ENCODE measurements at places on chromosomes 3 and 15.

DNA sequence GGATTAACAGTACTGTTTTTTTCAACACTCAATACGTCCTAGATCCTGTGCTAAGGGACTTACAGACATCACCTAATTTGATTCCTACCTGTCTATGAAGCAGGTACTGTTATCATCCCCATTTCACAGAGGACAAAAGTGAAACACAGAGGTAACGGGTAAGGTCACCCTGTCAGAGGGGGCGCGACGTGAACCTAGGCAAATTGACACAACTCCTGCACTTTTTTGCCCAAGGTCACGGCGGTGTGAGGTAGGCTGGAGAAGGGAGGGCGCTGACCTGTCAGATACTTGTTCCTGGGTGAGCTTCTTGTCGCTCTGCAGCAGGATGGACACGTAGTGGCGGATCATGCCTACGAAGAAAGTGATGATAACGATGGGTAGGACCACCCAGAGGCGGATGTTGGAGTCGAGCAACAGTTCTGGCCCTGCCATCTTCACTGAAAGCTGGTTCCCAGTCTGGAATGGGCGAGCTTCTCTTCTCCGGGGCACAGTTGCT is 363 bp downstream of the EMC3 start:
- no peak for DNase-seq

DNA sequence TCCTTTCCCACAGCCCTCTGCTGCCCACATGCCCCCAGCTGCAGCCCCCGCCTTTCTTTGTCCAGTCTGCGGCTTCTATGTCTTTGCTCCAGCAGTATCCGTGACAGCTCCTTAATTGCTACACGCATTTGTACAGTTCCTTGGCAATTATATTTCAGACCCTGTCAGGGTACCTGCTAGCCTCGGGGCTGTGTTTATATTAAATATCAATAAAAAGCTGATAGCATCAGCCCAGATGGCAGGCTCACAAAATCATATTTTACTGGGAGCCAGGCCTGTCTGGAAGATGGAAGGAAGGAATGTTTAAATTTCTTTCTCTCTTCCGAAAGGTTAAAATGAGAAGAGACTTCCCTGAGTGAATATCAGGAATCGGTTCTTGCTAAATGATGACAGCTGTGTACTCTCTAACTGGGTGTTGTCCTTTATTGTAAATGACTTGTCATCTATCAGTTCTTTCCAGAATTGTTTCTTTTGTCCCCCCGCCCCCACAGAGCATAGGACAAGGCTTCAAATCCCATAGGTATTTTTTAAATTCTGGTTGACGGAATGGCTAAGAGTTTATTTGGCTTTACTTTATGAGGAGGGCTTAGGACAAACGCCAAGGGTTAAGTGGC is 378.1 kb downstream of the LRTM1 start:
- no peak for DNase-seq

GRCh38 chr15:75307778-75308390 is 25.2 kb downstream of the GOLGA6D start:
- DNase-seq: no peak

GRCh38 chr3:191740712-191741111 is 279.7 kb downstream of the PYDC2 start:
- no peak for DNase-seq

GRCh38 chr15:80233581-80233980 is 18.4 kb downstream of the CTXND1 start:
- no peak for DNase-seq

DNA sequence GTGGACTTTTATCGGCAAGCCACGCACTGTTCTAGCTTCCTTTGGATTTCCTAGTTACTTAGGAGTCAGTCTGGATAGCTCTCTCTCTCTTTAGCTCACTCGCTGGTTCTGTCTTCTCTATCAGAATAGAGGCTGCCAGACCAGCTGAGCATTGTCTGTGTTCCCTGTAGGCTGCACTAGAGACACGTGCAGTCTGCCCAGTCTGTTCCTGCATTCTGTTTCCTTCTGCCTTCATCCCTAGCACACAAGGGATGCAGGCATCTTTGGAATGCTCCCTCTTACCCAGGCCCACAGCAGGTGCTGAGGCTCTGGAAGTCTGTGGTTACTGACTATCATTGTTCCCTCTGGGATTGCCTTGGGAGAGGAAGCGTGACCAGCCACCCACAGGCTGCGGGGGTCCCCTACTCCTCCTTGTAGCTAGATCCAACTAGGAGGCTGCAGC is 322.8 kb downstream of the ZNF621 start:
- no peak for DNase-seq

DNA sequence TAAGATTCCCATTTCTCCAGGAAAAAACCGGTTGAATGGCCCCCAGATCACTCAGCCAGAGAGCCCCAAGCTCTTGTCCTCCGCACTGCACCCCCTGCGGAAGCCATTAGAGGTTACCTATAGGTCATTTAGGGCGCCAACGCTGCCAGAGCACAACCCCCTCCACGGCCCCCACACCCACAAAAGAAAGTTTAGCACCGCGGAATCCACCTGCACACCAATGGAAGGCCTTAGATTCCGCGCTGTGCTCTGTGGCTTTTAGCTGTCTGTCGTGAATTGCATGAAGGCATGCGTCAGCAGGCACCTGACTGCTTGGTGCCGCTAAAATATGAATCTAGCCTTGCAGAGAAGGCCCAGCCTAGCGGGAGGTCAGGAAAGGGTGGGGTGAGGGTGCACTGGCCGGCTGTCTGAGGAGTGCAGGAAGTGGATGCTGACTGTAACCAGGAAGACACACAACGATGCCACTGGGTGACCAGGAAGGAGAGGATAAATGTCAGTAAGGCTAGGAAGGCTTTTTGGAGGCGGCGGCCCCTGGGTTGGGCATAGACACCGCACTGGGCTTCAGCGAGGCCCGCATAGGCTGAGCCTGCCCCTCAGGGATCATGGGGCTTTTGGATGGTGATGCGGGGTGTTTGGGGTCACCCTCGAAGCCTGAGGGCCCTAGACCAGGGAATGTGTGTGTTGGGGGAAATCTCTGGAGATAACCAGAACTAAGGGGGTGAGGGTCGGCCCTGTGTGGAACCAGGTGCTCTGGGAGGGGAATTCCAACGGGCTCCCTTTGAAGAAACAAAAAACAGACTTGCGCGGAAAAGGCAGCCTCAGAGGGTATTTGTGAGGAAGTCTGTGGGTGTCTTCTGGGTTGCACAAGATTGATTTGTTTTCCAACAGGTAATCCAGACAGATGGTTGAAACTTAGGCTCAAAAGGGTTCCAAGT is 976 bp upstream of the NUP210 start:
- DNase-seq: peak; percentile 62

- DNase-seq: no peak
Observed at GRCh38 chr3:159899166-159899565, 89.5 kb upstream of the IL12A start.

DNA sequence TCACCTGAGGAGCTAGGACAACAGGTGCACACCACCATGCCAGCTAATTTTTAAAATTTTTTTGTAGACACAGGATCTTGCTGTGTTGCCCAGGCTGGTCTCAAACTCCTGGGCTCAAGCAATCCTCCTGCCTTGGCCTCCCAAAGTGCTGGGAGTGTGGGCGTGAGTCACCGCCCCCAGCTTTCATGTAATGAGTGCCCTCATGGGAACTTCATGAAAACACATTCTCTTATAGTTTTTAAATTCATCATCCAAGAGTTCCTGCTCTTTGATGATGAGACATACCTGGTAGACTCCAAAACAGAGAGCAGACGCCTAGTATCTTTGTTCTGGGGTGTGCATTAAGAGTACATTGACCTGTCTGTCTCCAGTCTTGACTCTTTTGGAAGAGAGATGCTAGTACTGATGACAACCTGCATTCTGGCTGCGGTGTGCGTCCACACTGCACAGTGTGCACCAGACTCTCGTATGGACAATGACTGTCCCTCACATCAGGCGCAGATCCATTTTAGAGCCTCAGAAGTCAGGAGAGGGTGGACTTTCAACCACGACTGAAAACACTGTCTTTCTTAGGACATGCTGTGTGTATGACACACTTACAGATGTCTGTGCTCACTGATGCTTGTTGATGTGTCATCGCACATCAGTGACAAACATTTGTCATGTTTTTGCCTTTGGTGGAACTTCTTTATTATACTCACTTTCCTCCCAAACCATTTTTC is 2.0 kb downstream of the NRROS start:
- DNase-seq: no peak

DNA sequence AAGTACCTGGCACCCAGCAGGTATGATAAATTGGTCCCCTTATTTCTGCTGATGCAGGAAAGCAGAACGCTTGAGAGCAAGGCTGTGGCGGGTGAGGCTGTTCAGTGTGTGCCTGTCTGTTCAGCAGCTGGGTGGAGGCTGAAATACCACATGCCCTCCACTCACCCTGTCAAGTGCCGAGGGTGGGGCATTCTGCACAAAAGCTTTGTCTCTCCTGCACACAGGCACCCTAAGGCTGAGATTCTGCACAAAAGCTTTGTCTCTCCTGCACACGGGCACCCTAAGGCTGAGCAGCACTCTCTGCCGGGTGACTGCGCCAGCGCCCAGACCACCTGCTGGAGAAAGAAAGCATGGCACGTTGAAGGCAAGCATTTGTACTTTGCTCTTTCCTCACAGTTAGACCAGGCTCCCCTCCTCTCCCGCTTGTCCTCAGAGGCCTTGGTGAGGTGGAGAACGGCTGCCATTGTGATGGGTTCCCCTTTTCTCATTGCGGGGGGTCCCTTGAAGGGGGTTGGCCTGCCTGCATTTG is 97.5 kb downstream of the BDH1 start:
- no peak for DNase-seq
